ENCODE measurements at places on chromosomes 7 and 10.

DNA sequence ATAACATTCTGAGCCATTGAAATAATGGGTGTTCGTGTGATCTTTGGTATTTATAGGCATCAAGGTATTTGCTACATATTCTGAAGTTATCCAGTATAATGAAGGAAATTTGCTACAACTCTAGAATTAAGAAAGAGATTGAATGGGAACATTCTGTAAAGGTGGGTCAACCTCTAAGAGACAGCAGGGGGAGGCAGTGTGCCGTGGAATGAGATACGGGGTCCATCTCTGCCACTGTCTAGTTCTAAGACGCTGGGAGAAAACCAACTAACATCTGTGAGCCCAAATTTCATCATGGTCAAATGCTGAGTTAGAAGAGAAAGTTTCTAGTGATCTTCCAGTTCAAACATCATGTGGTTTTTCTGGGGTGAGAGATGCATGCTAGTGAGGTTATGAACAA lies 368.9 kb downstream of the SORCS1 start:
- no peak for DNase-seq

DNA sequence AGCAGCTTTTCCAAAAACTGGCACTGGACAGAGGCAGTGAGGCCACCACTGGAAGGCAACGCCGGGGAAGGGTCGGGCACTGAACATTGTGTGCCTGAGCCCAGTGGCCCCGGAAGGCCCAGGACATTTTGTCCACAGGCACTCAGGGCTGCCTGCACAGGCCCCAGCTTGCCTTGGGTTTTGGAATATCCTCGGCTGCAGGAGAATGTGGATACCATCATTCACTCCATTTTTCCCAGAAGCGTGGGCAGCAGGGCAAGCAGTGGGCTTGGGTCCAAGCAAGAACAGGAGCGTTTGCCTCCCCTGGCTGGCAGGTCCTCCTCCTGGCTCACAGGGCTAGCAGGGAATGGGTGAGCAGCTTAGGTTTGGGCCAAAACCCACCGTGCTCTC lies 147.4 kb downstream of the EBF3 start:
- DNase-seq: no peak

DNA sequence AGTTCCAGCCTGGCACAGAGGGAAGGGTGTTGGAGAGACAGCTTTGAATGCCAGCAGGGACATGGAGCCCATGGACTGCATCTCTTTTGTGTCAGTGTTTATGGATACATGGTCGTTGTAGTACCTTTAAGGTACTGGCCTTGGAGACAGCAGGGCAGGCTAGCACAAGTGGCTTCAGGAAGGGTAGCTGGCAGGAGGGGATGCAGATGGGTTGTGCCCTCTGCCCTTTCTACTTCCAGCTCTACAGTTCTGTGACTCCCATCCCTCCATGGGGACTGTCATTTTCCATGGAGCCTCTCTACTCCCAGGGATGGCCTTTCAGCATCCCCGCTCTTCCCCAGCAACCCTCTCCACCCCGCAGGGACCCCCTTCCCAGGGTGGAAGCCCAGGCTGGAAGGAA lies 25.1 kb downstream of the POLL start:
- DNase-seq: no peak

- DNase-seq: no peak
Measured at GRCh38 chr10:110561292-110561691, 6.2 kb upstream of the SMC3 start.

GRCh38 chr10:124170631-124171030 lies 77.2 kb upstream of the CHST15 start:
- DNase-seq: no peak

DNA sequence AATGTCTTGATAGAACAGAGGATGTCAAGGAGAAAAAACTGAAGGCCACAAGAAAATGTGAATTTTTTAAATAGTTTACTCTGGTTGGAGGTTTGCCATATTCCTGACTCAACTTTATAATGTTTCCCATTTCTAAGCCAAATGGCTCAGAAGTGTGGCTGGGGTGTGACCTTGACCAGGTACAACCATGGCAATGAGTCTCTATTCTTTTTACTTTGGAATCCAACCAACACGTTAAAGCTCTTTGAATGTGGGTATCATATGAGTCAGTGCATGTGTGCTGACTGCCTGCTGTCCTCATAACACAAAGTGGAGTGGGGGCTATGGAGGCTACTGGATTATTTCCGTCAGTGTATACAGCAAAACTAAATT lies 33.5 kb upstream of the DLD start:
- peak; percentile 75 for DNase-seq

DNA sequence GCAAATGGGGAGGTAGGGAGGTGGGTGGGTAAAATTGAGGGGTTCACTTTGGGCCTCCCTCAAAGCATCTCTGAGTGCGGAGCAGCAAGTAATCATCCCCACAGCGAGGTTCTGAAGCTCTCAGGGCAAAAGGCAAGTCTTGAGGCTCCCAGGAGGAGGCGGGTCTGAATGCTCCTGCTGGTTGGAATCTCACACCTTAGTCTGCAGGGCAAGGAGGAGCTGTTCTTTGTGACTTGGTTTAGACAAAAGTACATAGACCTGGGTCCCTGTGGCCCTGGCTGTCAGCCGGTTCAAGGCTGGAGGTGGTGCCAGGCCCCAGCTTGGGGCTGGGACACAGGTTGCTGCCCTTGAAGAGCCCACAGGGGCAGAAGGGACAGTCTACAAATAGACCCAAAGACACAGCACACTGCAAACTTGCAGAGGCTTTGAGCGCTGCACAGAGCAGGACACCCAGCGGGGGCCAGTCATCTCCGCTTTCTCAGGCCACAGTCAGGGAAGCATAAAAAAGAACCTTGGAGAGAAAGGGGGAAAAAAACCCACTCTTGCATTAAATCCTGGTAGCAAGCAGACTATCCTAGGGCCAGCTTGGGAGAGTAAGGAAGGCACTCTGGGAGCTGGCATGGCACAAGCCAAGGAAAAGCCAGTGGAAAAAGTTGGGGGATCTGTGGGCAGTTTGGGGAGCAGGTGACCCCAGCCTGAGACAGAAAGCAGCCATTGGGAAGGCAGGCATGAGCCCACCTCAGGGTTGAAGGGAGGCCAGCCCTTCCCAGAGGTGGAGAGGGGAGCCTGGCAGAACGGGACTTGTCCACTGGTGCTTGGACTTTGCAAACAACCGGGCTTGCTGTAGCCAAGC lies 926 bp upstream of the C10orf71 start:
- DNase-seq: no peak

GRCh38 chr10:52540479-52540984 lies 226.5 kb downstream of the DKK1 start:
- peak; percentile 11 for DNase-seq

GRCh38 chr7:16299853-16300252 lies 121.5 kb downstream of the CRPPA start:
- no peak for DNase-seq

DNA sequence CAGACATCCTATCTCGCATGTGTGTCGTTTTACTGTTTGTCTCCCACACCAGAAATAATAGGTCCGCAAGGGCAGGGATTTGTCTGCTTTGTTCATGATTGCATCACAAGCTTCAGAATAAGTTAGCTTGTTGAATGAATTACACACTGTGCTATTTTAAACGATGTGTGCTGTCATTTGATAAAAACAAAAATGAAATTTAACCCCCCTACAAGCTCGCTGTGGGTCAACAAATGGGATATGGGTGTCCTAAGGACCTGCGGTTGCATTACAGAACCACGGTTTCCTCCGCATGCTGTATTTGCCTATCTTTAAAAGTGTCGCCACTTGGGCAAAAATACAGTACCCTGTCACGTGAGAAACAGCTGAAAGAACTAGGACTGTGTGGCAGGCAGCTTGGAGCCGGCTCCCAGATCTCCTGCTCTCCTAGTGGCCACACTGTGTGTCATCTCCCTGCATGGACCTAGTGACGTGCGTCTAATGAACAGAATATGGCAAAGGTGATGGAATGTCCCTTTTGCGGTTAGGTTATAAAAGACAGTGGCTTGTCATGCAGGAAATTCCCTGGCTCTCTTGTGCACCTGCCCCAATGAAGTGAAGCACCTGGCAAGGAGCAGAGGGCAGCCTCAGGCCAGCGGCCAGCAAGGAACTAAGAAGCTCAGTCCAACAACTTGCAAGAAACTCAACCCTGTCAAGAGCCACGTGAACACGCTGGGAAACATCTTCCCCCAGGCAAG lies 32.9 kb upstream of the CRYGN start:
- DNase-seq: peak; percentile 31

- DNase-seq: no peak
Measured at GRCh38 chr10:113007821-113008220, 57.8 kb downstream of the TCF7L2 start.

- peak; percentile 57 for DNase-seq
Measured at GRCh38 chr7:33446551-33446950, 317.2 kb downstream of the BBS9 start.

- no peak for DNase-seq
Measured at GRCh38 chr10:74883428-74883827, 57.0 kb downstream of the KAT6B start.

- peak; percentile 16 for DNase-seq
Measured at GRCh38 chr10:25666276-25666675, 267.8 kb upstream of the MYO3A start.

- DNase-seq: peak; percentile 78
Measured at GRCh38 chr7:98119256-98119918, 12.7 kb downstream of the LMTK2 start.

DNA sequence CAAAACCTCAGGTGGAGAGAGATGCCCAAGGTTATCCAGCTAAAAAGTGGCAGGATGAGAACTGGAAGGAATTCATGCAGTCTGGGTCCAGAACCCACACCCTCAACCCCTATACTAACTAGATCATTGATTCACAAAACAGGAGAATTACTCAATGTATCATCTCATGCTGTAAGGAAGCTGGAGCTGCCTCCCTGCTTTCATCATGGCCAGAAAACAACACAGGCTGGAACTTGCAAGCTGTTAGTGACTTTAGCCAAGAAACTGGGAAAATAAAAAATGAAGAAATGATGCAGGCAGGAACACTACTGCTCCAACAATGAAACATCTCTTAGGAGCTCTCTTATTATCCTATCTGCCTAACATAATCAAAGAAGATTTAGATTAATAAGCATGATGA lies 619.8 kb upstream of the CELF2 start:
- no peak for DNase-seq

DNA sequence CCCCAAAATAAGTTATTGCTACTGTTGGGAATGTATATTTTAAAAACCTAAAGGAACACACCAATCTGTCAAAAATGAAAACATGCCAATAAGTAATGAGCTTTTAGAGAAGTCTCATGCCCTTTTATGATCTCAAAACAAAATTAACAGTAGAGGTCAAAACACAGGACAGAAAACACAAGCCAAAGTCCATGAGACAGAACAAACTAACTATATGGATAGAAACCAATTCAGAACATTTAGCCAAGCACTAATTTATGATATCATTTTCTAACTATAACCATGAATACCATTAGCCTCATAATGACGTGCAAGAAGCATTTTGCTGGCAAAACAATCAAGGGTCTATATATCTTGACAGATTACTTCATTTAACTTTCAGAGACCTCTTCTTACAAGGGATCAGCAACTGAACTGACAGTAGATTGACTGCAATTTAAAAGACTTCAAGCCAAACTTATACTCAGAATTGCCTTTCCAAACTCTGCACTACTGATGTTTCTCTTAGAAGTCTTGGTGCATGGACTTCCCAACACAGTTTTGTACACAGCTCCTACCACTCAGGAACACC lies 200.9 kb downstream of the DOCK4 start:
- DNase-seq: no peak

DNA sequence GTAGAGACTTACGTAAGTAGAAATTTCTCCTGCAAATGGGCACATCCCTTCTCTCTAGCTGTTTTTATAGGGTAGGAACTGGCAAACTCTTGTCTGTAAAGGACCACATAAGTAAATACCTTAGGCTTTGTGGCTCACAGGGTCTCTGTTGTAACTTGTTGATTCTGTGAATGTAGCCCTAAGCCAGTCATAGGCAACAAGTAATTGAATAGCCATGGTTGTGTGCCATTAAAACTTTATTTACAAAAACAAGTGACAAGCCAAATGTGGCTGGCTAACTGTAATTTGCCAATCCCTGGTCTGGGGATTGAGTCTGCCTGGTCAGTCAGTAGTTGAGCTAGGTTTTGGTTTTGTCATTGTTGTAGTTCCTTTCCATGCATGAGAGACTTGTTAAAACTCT lies 5.3 kb upstream of the KLF6 start:
- no peak for DNase-seq

- no peak for DNase-seq
Measured at GRCh38 chr10:77832238-77832637, 94.3 kb downstream of the DLG5 start.

GRCh38 chr7:47393406-47393805 lies 188.5 kb downstream of the TNS3 start:
- no peak for DNase-seq

DNA sequence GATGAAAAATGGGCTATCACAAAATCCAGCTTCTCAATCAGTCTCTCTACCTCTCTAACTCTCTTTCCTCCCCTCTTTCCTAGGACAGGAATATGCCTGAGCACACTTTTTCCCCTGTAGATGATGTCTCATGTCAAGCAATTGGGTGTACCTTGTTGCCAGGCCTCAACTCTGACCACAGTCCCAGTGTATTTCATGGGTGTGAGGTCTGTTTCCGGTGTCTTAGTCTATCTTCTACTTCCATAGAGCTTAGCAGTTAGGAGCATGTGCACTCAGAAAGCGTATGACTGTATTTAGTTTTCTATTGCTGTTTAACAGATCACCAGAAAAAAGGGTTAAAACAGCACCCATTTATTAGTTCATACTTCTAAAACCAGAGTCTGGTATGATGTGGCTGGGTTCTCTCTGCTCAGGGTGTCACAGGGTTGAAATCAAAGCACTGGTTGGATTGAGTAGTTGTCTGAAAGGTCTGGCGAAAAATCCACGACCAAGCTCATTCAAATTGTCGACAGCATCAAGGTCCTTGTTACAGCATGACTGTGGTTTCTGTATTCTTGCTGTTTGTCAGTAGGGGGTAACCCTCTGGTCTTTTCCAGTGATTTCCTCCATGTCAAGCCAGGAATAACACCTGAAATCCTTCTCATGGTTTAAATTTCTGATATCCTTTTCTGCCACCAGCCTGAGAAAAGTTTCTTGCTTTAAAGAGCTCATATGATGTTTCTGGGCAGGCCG lies 130.0 kb downstream of the THSD7A start:
- DNase-seq: peak; percentile 34

- no peak for DNase-seq
Measured at GRCh38 chr7:138834583-138834982, 36.6 kb upstream of the ATP6V0A4 start.

DNA sequence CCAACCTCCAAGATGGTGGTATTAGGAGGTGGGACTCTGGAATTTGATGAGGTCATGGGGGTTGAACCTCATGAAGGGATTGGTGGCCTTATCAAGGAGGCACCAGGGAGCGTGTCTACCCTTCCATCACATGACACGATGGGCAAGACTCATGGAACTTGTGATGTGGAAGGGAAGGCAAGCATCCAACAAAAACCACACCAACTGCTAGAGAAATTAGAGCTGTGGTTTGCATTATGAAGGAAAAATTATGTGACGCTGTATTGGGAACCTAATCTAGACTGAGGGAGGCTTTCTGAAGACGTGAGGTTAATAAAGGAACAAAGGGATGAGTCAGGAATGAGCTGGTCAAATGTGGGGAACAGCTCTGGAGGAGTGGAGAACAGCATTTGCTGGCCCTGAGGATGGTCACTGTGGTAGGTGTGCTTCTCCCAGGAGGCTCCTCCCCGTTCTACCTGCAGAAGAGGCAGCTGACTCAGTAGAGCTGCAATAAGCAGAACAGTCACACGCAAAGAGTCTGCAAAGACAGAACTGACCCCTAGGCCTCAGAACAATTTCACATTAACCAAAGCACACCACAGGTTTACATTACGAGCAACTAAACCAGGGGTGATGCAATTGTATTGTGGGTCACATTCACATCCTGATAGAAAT lies 236.6 kb upstream of the GRB10 start:
- peak; percentile 97 for DNase-seq

Data from astrocyte (in vitro differentiated cells and primary cell).